Adipose tissue (tissue), 3 donors: ENCODE measurements at places on chromosomes 1 and 21. TPM values are rescaled to one million over a fixed set of nuclear protein-coding genes. Genes with fewer than 3 reads are reported as not detected.

CFAP57 gene
- polyA plus RNA-seq: 0.07 TPM

GBP7 gene
- polyA plus RNA-seq: not detected

TSPAN1 gene
- polyA plus RNA-seq: 18.4 TPM

TPM3 gene
- polyA plus RNA-seq: 233 TPM

OR6K3 gene
- not detected for polyA plus RNA-seq

SH2D1B gene
- polyA plus RNA-seq: 0.07 TPM

LHX8 gene
- not detected for polyA plus RNA-seq

SOX13 gene
- 11.2 TPM for polyA plus RNA-seq

IFNLR1 gene
- polyA plus RNA-seq: 0.10 TPM

MATN1 gene
- polyA plus RNA-seq: 0.09 TPM

SLAMF9 gene
- polyA plus RNA-seq: not detected

AIRE gene
- 0.15 TPM for polyA plus RNA-seq

KIAA1614 gene
- polyA plus RNA-seq: 0.79 TPM

APH1A gene
- 106 TPM for polyA plus RNA-seq

FHAD1 gene
- 0.19 TPM for polyA plus RNA-seq

TMEM81 gene
- polyA plus RNA-seq: 1.1 TPM

HMCN1 gene
- 3.8 TPM for polyA plus RNA-seq

MARK1 gene
- 8.2 TPM for polyA plus RNA-seq

HS2ST1 gene
- 4.9 TPM for polyA plus RNA-seq

IVL gene
- polyA plus RNA-seq: 0.06 TPM

CELF3 gene
- polyA plus RNA-seq: 4.6 TPM

SLC45A1 gene
- polyA plus RNA-seq: 1.5 TPM
